ENCODE measurements at places on chromosomes 1 and 21. TPM values are rescaled to one million over a fixed set of nuclear protein-coding genes. Genes with fewer than 3 reads are reported as not detected.
A peak's percentile ranks its signal among the peaks of the same experiment; 100 is the strongest.

DNA sequence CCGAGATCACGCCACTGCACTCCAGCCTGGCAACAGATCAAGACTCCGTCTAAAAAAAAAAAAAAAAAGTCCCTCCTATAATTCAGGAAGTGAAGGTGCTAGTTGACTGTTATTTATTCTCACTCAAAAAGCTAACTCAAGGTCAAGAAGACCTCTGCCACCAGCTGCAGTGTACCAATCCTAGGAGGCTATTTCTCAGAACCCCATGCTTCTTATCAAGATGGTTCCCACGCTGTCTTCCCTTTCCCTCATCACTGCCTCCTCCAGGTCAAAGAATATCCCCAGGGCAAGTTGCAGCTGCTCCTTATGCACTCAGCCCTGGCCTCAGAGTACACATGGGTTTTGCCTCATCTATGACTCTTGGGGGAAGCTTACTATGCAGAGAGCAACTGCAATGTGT, 53.6 kb downstream of the RERE start:
- DNase-seq = no peak
- no peaks in the 10 kb centered on the region for H3K27me3 ChIP-seq
- H3K36me3 ChIP-seq = peaks cover 2% of the 10 kb centered on the region
- no peak overlapping the region for H3K27ac ChIP-seq
- peaks cover 9% of the 10 kb centered on the region for H3K4me1 ChIP-seq

ZC3H12A gene
- total RNA-seq = 40.8 TPM

DNA sequence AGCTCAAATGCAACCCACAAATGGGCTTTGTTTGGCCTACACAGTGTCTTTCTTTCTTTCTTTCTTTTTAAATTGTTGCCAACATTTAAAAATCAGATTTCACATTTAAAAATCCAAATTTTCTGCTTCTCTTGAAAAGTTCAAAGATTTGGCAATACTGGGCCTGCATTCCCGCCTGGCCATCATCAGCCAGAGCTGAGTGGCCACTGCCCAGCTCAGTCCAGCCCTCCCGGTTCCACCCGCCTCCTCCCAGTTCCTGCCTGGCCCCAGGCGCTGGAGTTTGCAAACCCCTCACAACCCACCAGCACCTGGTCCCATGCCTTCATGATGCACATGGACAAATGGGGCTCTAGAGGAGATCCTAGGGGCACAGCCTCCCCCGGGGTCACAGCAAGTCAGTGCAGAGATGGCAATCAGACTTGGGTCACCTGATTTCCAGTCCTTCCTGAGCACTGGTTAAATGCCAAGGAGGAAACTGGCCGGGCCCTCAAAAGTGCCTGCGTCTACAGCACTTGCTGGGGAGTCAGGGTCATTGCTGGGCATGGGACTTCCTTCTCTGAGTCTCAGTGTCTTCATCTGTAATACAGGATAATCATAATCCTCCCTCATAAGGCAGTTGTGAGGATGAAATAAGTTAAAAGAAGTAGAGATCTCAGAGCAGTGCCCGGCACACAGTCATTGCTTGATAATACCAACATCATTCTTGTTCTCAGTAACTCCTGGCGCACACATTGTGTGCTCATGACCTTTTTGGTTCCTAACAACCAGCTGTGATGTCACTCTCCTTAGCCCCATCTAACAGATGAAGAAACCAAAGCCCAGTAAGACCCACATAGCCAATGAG, 41.0 kb upstream of the LAPTM5 start:
- H3K4me3 ChIP-seq = no peak overlapping the region
- H3K27ac ChIP-seq = no peak overlapping the region
- H3K4me1 ChIP-seq = peaks cover 4% of the 10 kb centered on the region
- no peaks in the 10 kb centered on the region for H3K36me3 ChIP-seq

DNA sequence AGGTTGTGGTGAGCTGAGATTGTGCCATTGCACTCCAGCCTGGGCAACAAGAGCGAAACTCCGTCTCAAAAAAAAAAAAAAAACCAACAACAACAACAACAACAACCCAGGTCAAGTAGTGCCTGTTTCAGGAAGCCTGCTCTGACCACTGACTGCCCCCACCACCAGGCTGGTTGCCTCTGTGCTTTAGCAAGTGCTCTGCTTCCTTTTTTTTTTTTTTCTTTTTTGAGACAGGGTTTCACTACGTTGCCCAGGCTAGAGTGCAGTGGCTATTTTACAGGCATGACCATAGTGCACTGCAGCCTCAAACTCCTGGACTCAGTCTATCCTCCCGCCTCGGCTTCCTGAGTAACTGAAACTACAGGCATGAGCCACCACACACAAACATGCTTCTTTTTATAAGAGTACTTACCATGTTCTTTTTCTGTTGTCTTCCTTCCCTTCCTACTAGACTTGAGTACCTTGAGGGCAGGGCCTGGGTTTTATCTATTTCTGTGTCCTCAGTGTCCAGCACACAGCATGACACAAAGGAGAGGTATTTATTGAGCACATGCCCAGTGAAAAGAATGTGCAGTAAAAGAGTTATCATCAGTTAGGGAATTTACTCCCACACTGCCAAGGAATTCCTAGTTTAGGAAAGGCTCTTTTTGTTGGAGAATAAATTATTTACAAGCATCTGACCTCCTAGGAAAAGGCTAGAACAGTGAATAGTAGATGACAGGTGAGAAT, 9.9 kb upstream of the COA7 start:
- no peak for DNase-seq
- H3K27ac ChIP-seq = no peak overlapping the region
- no peaks in the 10 kb centered on the region for H3K36me3 ChIP-seq
- peaks cover 7% of the 10 kb centered on the region for H3K4me1 ChIP-seq
- no peaks in the 10 kb centered on the region for H3K27me3 ChIP-seq
- no peak overlapping the region for H3K4me3 ChIP-seq

- no peak overlapping the region for H3K4me3 ChIP-seq
- DNase-seq = no peak
- H3K36me3 ChIP-seq = no peaks in the 10 kb centered on the region
Measured at GRCh38 chr1:240991230-240991629, 365.8 kb downstream of the RGS7 start.

C1orf87 gene
- not detected for total RNA-seq

THEM4 gene
- total RNA-seq = 24.9 TPM

OR10Z1 gene
- not detected for total RNA-seq

DNA sequence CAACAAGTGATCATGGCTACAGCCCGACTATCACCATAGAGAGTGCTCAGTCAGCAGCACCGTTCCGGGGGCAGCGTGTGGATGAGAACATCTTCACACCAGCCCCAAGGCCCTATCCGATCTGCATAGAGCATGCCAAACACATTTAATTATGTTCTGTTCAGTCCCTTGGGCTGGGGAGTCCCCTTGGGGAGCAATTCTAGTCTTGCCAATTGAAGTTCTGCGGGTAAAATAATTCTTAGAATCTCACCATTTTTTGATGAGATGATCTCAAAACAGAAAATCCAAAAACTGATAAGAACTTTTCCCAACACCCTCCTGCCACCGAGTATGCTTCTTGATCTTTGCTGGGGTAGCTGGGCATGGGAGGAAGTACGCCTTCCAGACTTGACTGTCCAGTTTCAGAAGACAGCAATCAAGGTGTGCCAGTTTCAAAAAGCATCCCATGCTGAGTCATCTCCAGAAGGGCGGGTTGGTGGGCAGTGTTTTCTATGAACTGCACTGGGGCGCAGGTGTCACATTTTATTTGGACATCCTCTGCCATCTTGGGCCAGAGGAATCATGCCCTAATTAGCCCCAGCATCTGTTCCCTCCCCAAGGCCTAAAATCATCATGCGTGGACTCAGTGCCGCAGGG, 20.8 kb upstream of the PTPRF start:
- H3K4me3 ChIP-seq = no peak overlapping the region
- H3K4me1 ChIP-seq = peaks cover 9% of the 10 kb centered on the region
- H3K27me3 ChIP-seq = peaks cover 13% of the 10 kb centered on the region
- no peaks in the 10 kb centered on the region for H3K36me3 ChIP-seq
- H3K27ac ChIP-seq = no peak overlapping the region
- peak; percentile 45 for DNase-seq

- H3K4me3 ChIP-seq = no peak overlapping the region
- H3K27ac ChIP-seq = no peak overlapping the region
- H3K4me1 ChIP-seq = peaks cover 3% of the 10 kb centered on the region
- H3K27me3 ChIP-seq = no peaks in the 10 kb centered on the region
Measured at GRCh38 chr21:46412521-46413364, 45.9 kb upstream of the DIP2A start.

- no peak overlapping the region for H3K4me3 ChIP-seq
- no peak overlapping the region for H3K27ac ChIP-seq
- H3K36me3 ChIP-seq = peaks cover 4% of the 10 kb centered on the region
- H3K27me3 ChIP-seq = peaks cover 12% of the 10 kb centered on the region
Measured at GRCh38 chr21:41258617-41259016, 58.0 kb upstream of the FAM3B start.

DNA sequence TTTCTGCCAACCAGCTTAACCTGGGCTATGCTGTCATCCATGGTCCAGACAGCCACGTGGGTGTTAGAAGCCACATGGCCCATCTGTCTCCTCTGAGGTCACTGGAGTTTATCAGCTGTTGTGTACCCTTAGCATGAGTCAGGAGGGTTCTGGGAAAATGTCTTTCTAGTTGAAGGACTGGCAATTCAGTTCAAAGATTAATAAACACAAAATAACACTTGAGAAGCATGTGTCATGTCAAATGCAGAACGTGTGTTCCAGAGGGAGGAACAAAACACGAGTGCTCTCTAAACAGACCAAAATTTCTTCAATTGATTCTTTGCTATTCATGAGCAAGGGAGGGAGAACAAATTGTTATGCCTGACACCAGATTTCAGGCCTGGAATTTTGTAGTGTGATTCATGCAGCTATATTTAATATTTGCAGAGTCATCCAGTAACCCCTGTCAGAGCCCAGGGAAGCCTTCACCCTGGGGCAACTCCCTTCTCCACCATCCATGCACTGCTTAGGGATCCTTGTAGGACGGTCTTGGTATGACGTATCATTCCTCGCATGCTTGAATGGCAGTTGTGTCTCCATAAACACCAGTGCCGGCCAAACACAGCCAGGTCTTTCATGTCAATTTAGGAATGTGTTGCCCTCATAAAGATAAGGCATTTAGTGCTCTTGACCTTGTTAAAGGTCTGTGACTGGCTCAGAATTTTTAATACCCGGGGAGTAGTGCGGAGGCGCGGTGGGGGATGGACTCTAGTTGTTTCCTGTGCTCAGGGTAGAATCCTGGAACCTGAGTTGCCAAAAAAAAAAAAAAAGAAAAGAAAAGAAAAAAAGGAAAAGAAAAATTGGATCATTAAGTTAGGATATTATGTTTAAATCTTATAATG, 27.7 kb upstream of the DYRK1A start:
- H3K27me3 ChIP-seq = peaks cover 3% of the 10 kb centered on the region
- peaks cover 3% of the 10 kb centered on the region for H3K36me3 ChIP-seq
- DNase-seq = no peak

DNA sequence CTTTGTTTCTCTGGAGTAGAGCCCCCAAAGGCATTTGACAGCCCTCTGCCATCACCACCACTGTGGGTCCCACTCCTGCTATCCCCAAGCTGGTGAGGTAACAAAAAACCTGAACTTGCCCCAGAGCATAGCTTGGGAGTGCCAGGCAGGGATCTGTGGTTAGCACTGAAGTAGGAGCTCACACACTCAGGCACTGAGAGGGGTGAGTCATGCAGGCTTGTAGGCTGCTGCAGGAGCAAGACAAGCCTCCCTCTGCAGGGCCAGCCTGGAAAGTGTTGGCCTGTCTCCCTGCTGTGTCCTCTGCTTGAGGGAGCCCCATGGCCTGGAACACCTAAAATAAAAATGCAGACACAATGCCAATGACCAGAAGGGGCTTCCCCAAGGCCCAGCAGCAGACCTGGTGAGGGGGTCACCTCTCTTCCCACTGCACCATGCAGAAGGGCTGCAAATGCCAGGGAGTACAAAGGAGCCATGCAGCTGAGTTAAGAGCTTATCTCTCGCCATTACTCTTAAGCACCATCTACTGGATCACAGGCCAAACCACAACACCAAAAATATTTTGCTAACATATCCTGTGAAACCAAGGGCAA, 108.9 kb upstream of the POGK start:
- no peak overlapping the region for H3K27ac ChIP-seq
- H3K4me1 ChIP-seq = no peaks in the 10 kb centered on the region
- peaks cover 19% of the 10 kb centered on the region for H3K27me3 ChIP-seq
- no peak for DNase-seq
- H3K4me3 ChIP-seq = no peak overlapping the region
- peaks cover 2% of the 10 kb centered on the region for H3K36me3 ChIP-seq

GRCh38 chr1:247386217-247386616, 29.8 kb upstream of the NLRP3 start:
- H3K27ac ChIP-seq = no peak overlapping the region
- H3K4me1 ChIP-seq = peaks cover 29% of the 10 kb centered on the region
- no peak overlapping the region for H3K4me3 ChIP-seq
- H3K27me3 ChIP-seq = peaks cover 3% of the 10 kb centered on the region
- DNase-seq = peak; percentile 55

- peaks cover 12% of the 10 kb centered on the region for H3K27me3 ChIP-seq
- H3K4me3 ChIP-seq = no peak overlapping the region
- DNase-seq = no peak
- H3K36me3 ChIP-seq = no peaks in the 10 kb centered on the region
- H3K4me1 ChIP-seq = peaks cover 22% of the 10 kb centered on the region
- H3K27ac ChIP-seq = no peak overlapping the region
Measured at GRCh38 chr1:10935246-10935645, 77.2 kb upstream of the TARDBP start.

GRCh38 chr1:243471026-243471685, 215.3 kb downstream of the SDCCAG8 start:
- no peak for DNase-seq
- no peak overlapping the region for H3K4me3 ChIP-seq
- H3K27ac ChIP-seq = no peak overlapping the region
- H3K36me3 ChIP-seq = peaks cover 16% of the 10 kb centered on the region

- no peak for DNase-seq
- H3K36me3 ChIP-seq = no peaks in the 10 kb centered on the region
- H3K4me1 ChIP-seq = no peaks in the 10 kb centered on the region
- peaks cover 25% of the 10 kb centered on the region for H3K27me3 ChIP-seq
Measured at GRCh38 chr21:45387506-45387905, 17.5 kb upstream of the COL18A1 start.

GRCh38 chr1:92599184-92599583, 112.5 kb upstream of the GFI1 start:
- no peak overlapping the region for H3K27ac ChIP-seq
- no peaks in the 10 kb centered on the region for H3K27me3 ChIP-seq
- peaks cover 34% of the 10 kb centered on the region for H3K4me1 ChIP-seq

GRCh38 chr1:222285526-222285925, 262.4 kb downstream of the HHIPL2 start:
- H3K27ac ChIP-seq = no peak overlapping the region
- H3K36me3 ChIP-seq = peaks cover under 1% of the 10 kb centered on the region
- DNase-seq = no peak

B3GALT5 gene
- total RNA-seq = not detected

SPRR3 gene
- not detected for total RNA-seq

GRCh38 chr21:25456672-25457071, 150.6 kb downstream of the MRPL39 start:
- H3K27me3 ChIP-seq = no peaks in the 10 kb centered on the region
- DNase-seq = peak; percentile 62
- H3K27ac ChIP-seq = peak overlapping the region; percentile 86
